ENCODE measurements at places on chromosomes 13 and 19.

GRCh38 chr13:36059321-36059720 lies 71.9 kb downstream of the DCLK1 start:
- DNase-seq: no peak

- peak; percentile 68 for DNase-seq
Measured at GRCh38 chr19:12090807-12091206, 26.3 kb downstream of the ZNF844 start.

- no peak for DNase-seq
Measured at GRCh38 chr13:28794396-28794795, 25.7 kb upstream of the MTUS2 start.

DNA sequence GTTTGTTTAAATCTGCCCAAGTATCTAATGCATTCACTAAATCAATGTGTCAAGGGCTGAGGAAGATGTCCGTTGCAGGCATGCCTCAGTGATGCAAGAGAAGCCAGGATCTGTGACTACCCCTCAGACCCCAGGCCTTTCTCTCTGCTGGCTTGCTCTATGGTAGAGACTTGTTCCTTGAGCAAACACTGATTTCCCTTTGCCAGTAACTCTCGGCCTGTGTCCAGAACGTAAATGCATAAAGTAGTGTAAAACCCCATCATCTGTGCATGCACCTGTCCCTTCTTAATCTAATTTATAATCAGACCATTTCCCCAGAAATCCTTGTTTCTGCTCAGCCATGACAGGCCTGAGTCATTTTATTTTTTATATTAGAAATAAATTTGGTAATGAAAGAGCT lies 28.7 kb upstream of the FRY start:
- no peak for DNase-seq

GRCh38 chr13:109990296-109990695 lies 203.9 kb upstream of the IRS2 start:
- DNase-seq: no peak

GRCh38 chr13:27857282-27857681 lies 62.5 kb upstream of the PDX1 start:
- DNase-seq: no peak

DNA sequence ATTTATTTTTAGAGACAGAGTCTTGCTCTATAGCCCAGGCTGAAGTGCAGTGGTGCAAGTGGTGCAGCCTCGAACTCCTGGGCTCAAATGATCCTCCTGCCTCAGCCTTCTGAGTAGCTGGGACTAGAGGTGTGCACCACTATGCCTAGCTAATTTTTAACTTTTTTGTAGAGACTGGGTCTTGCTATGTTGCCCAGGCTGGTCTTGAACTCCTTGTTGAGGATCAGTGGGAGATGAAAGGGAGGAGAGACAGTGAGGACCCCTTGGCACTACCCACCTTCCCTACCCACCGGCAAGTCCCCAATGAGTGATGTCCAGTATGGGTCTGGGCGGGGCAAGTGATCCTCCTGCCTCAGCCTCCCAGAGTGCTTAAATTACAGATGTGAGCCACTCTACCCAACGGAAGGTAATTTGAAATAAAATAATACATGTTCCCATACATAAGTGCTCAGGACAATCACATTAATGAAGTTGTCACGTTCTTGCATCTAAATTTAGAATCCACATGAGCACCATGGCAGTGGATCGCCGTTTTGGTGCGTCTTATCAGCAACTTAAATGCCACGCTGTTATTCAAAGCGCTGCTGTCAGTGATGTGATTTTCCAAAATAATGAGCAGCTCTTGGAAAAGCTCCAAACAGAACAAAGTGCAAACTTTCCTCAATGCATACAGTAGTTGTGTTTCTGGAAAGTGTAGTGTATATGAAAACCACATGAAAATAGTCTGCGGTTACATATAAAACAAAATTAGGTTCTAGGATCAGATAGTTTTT lies 5.9 kb upstream of the ARL11 start:
- no peak for DNase-seq

DNA sequence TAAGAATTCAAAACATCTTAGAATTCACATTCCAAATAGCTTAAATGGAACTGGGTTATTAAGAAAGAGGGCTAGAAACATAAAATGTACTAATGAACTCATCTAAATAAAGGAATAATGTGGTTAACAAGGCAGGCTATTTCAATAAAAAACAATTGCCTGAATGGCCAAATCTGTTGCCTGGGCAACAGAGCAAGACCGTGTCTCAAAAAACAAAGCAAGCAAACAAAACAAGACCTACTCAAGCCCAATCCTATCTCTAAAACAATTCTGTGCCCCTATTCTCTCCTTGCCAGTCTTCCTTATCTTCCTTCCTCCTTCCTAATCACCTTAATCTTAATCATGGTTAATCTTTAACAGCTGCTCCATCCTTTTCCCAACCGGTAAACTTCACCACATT lies 12.1 kb downstream of the IGFL1 start:
- no peak for DNase-seq

GRCh38 chr13:100392709-100393630 lies 195.6 kb downstream of the GGACT start:
- peak; percentile 100 for DNase-seq

DNA sequence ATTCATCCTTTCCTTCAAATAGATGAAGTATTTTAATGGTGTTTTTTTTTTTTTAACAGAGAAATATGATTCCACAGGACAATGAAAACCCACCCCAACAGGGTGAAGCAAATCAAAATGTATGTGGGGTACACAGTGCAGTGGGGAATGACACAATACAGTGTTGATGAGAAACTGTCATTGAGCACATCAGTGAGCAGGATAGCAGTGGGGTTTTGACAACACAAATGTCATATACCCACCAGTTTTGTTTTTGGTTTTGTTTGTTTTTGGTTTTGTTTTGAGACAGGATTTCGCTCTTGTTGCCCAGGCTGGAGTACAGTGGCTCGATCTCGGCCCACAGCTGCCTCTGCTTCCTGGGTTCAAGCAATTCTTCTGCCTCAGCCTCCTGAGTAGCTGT lies 29.2 kb downstream of the ZNF844 start:
- DNase-seq: no peak

GRCh38 chr19:12159773-12160414 lies 3.0 kb upstream of the ZNF136 start:
- no peak for DNase-seq

DNA sequence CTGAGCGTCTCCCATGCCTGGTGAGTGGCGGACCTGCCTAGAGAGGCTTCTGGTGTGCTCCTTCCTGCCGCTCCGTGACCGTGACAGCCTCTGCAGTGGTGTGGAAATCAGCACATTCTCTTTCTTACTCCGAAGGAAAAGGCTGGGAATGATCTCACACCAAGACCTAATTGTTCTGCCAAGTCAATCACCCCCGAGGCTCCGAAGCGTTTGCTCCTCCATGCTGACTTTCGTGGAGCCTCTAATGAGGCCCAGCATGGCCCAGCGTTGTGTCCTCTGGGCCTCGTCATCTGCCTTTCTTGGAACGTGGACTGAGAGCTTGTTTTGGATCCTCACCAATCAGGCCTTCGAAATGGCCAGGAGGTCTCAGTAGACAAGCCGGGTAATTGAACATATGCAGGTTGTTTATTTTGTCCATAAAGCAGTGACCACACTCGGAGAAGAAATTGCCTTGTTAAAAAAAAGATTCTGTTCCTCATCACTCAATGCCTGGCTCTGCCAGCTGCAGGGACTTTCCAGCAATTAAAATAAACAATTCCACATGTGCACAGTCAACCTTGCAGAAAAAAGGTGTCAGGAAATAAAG lies 107.1 kb downstream of the UBL3 start:
- peak; percentile 6 for DNase-seq

- DNase-seq: peak; percentile 72
Measured at GRCh38 chr13:23610966-23611491, 40.8 kb downstream of the TNFRSF19 start.

GRCh38 chr13:27967736-27968315 lies 1.3 kb downstream of the CDX2 start:
- no peak for DNase-seq

DNA sequence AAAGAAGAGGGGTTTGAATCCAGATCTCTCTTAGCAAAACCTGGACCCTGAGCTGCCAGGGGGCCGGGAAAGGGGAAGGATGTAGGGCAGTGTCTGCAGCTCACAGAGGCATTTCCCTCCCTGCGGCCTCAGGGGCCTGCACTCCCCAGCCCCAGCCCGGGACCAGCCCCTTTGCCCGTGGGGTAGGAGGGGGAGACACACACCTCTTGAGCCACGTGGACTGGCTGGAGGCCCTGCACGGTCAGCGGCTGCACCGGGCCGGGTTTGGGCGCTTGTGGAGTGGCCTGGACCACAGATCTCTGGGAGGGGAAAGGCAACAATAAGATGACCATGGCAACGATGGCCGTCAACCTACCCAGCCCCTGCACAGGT lies 26.9 kb downstream of the RFX1 start:
- no peak for DNase-seq

GRCh38 chr19:4710281-4710600 lies 13.4 kb downstream of the DPP9 start:
- no peak for DNase-seq

DNA sequence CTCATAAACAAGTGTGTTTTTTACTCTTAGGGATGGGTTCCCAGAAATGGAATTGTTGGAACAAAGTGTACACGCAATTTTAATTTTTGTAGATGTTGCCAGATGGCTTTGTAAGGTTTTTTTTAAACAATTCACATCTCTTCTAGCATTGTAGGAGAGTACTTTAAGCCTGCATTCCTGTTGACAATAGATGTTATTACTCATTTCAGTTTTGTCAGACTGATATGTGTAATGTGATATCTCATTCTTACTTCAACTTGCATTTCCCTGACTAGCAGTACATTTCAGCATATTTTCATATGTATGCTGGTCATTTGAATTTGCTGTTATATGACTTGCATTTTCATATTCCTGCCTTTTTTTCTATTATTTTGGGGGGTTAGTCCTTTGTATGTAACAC lies 186.6 kb upstream of the SLITRK6 start:
- DNase-seq: peak; percentile 82

GRCh38 chr19:6161271-6161850 lies 25.9 kb downstream of the ACSBG2 start:
- no peak for DNase-seq

DNA sequence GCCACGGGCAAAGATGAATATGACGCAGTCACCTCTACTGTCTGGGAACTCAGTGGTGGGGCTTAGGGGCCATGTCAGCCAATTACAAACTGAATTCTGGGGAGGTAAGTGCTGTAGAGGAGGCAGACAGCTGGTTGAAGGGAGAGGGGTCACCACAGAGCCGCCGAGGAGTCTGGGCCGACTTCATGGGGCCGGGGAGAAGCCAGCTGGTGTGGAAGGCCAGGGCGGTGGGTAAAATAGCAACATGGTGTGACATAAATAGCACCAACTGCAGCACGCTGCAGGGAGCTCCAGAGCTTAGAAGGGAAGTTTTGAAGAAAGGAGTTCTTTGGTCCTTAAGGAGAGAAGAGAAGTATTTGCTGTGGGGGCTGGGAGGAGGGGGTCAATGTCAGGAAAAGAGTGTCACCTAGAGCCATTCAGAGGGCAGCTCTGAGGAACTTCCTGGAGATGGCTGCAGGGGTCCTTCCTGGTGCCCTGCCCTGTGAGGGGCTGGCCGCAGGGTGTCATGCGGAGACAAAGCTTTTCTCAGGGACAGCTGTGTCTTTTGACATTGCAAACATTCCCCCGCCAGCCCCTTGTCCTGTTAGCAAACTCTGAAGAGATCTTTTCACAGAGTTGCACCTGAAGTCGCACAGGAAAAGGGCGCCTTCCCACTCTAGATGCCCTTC lies 6.4 kb downstream of the METTL21C start:
- no peak for DNase-seq

- DNase-seq: no peak
Measured at GRCh38 chr13:63449550-63449949, 2033.9 kb upstream of the PCDH20 start.

GRCh38 chr19:3458229-3459088 lies 21.9 kb downstream of the SMIM24 start:
- DNase-seq: no peak

- no peak for DNase-seq
Measured at GRCh38 chr13:39637890-39638289, 17.6 kb upstream of the COG6 start.

DNA sequence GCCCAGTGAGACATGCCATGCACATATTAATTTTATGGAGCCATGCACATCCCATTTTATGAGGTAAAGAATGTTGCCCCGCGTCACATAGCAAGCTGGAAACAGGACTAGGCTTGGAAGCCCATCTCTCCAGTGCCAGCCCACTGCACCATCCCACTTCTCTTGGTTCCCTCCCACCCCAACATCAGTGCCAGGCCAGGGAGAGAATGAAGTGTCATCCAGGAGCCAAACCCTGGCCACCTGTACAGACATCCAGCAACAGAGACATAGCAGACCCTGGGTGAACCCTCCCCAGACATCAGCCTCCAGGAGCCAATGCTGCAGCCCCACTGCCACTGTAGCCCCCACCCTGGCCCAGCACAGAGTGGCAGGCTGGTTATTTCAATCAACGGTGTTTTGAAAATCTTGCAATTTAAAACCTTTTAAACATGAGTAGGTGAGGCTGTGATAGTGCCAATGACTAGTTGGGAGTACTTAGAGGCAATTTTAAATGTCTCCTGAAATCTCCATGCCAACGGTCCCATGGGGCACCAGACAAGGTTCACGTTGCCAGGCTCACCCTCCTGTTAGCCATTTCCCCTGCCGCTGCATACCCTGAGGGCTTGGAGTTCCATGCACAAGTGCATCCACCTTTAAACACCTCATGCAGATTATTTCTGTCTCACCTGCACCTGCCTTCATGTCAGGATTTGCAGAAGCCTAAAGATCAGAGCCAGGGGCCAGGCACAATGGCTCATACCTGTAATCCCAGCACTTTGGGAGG lies 34.7 kb downstream of the VSTM2B start:
- no peak for DNase-seq

DNA sequence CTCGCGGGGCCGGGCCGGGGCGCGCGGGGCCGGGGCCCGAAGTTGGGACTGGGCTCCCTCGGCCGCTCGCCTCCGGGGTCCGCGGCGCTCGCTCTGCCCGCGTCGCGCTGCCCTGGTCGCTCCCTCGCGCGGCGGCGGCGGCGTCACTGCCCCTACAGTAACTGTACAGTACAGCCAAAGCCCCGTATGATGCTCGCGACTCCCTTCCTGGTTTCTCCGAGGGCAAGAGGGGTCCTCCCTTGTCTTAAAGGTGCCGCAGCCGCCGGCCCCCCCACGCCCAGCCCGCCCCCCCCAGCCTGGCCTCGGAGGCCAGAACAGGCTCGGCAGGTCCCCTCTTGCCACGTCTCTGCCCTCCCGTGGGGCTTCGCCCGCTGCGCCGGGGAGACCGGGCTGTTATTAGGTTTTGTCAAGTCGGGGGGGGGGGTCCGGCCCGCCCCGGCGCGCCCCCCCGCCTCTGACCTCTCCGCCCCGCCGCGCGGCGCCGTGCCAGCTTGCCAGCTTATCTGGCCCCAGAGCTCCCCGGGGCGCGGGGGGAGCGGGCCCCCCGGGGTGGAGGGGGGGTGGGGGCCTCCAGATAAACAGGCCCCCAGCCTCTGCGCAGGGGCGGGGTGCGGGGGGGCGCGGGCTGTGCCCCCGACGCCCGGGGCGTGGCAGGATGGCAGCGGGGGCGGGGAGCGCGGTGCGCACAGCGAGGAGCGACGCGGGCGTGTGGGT lies at the start of gene ZBTB7A:
Gene ZBTB7A (minus strand): TSS at position 218 of the 714 bp plus-strand sequence. CDS start 11,667 bp downstream, outside the sequence.
- peak; percentile 73 for DNase-seq

- peak; percentile 23 for DNase-seq
Measured at GRCh38 chr13:82634946-82635345, 1247.3 kb downstream of the SLITRK1 start.

- DNase-seq: peak; percentile 83
Measured at GRCh38 chr13:104024416-104025170, 958.4 kb upstream of the SLC10A2 start.
